ENCODE measurements at places on chromosomes 11 and 22.

- no peak for DNase-seq
These were observed 1.2 kb downstream of the GPR83 start for GRCh38 chr11:94400050-94400449.

DNA sequence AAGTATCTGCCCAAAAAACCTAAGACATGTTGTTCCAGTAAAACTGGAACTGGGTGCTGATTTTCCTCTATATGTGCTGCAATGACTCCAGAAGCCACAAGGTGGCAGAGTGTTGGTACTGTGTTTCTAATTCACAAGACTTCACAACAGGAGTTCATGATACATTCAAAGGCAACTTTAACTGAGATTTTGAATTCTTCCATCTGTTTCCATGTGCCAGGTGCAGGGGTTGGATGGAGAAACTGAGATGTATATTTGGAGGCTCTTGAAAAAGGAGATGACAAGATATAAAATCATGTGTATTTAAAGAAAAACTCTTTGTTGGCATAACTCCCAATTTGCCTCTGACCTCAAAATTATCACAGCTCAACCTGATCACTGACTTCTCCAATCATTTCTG is 1098.6 kb upstream of the CCDC90B start:
- DNase-seq: no peak

- no peak for DNase-seq
These were observed 63.0 kb downstream of the GALNT18 start for GRCh38 chr11:11558826-11559225.

DNA sequence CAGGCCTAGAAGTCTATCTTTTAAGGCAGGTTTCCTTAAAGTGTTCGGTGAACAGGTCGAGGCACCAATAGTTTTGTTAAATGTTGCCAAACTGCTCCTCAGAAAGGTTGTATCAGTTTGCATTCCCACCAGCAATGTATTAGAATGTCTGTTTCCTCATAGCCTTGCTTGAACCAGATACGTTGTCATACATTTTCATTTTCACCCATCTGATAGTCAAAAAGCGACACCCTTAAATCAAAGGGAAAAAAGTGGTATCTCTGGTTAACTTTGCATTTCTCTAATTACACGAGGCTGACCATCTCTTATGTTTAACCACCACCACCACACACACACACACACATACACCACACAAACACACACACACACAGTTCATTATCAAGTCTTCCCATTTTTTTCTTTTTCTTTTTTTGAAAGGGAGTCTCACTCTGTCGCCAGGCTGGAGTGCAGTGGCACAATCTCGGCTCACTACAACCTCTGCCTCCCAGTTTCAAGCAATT is 16.3 kb downstream of the PRR14L start:
- no peak for DNase-seq

GRCh38 chr22:24390156-24390555 is 37.2 kb upstream of the ADORA2A start:
- DNase-seq: no peak

DNA sequence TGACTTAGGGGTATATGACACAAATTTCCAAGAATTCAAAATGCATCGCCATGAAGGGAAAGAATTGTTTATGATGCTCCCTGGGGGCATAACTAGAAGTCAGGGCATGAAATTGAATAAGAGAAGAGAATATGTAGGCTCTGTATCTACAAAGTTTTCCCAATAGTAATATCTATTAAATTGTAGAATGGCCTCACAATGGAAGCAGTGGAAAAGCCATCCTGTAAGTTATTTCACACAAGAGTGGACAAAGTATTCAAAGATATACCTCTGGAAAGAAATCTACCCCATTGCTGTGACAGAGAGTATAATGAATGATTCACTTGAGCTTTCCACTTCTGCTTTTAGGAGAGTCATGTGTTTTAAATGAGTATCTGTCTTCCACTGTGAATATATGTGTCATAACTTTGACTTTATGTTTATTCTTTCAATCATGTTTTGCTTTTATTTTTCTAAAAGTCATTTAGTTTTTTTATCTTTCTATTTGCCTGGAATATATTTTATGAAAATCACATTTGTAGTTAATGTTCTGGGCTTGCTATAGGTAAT is 65.7 kb upstream of the DDI1 start:
- no peak for DNase-seq

GRCh38 chr11:45843158-45843924 is 3.9 kb upstream of the CRY2 start:
- peak; percentile 9 for DNase-seq

GRCh38 chr11:121591405-121592033 is 138.8 kb upstream of the SORL1-AS1 start:
- DNase-seq: no peak

GRCh38 chr11:66889960-66890359 is 33.1 kb downstream of the LRFN4 start:
- no peak for DNase-seq

- DNase-seq: no peak
These were observed 44.6 kb upstream of the SORL1-AS1 start for GRCh38 chr11:121497176-121497998.

- no peak for DNase-seq
These were observed 35.5 kb upstream of the SLC6A5 start for GRCh38 chr11:20563866-20564265.

DNA sequence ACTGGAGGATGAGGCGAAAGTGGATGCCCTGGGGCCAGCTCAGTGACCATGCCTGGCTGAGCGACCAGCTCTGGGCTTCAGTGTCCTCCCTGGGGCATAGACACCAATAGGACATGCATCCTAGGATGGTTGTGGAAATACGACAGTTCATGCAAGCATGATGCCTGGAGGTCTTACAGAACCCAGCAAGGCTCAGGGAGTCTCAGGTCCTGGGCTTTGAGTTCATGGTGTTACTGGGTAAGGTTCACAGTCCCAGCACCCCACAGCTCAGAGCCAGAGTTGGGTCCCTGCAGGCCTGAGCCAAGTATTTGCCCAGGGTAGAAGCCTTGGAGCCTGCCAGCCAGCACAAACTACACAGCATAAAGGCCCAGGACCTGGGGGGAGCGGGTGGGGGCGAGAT is 4.2 kb upstream of the SUSD2 start:
- no peak for DNase-seq

- DNase-seq: no peak
These were observed 48.2 kb downstream of the UBASH3B start for GRCh38 chr11:122703541-122704272.

DNA sequence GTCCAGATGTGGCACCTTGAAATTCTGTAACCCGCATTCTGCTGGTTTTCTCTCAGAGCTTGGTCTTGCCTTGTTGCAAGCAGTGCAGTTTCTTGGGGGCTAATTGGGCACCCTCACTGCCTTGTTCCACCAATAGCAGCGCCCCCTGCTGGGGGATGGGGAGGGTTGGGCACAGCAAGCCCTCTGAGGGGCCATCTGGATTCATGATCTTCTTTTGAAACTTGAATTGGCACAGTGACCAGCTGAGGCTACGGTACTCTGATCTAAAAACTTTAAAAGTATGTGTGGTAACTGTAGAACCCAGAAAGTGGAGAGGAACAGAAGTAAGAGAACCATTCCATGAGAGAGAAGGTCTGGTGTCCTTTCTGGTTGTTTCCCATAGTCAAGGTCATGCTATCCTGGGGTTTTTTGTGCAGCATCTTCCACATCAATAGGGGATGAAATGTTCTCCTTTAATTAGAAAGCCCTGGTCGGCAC is 64.2 kb downstream of the MED15 start:
- DNase-seq: no peak

DNA sequence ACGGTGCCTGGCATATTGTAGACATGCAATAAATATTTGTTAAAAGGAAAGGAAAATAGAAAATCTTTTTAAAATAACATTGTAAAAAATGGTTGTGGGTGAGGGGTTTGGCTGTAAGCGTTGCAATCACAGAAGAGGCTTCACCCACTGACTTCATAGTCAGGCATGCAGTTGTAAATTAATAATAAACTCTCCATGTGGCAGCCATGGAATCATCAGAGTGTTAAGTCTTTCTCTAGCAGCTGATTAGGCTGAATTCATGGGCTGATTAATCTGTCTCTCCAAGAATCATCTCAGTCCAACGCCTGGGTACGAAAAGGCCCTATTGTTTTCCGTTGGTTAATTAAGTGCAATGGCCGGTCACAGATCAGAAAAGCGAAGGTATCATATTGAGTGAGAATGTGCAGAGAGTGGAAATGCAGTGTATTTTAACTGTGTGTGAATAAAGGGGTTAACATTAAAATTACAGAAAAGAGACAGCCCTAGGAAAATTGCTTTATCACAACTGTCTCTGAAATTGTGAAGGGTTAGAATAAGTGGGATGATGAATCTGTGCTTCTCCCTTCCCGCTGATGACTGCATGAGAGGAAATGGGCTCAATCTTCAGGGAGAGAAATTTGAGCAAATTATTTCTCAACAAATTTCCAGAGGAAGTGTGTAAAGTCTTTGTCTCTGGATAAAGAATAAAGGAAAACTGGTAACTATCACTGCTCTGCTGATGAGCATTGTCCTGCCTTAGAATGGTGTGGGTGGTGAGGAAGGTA is 269.0 kb downstream of the FAM76B start:
- no peak for DNase-seq

- peak; percentile 4 for DNase-seq
These were observed 368.6 kb downstream of the OPCML start for GRCh38 chr11:133163463-133164419.

DNA sequence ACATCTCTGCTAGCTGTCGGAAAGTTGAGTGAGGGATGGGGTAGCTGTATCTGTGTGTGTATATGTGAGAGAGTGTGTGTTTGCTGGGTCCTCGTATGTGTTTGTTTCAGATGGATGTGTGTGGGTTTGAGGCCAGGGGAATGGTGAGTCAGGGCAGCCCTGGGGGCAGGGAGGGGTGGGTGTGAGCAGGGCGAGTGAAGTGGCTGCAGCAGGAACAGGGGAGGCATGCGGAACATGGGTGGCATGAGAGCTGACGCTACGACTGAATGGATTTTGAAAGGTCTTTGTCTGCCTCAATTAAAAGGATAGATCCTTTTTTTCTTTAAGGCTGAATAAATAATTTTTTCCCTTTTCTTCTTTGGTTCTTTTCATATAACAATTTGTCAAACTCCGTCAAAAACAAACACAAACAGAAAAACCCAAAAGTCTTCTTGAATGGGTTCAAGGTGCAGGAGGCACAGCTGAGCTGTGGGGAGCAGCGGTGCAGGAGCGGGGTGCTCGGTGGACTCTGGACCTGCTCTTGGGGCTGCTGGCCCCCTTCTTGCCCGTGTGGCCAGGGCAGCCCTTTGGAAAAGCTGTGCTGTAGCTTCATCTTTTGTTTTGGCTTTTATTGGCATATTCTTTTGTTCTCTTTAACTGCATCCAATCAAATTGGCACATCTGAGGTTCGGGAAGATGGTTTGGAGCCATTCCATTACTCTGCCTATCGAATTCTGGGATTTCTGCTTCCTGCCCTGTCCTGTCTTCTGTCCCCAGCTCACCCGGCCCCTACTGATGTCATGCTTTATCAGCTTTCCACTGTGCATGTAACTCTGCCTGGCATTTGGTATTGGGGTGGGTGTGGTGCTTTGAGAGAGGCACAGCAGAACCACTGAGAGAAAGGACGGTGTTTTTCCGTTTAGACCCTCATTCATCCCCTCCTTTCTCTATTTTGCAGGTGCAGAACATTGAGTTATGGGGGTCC is 80.1 kb downstream of the ADAMTS15 start:
- DNase-seq: no peak

- no peak for DNase-seq
These were observed 66.5 kb upstream of the TOP3B start for GRCh38 chr22:22048981-22049531.

- no peak for DNase-seq
These were observed 65.6 kb downstream of the IGLL1 start for GRCh38 chr22:23514322-23515038.

GRCh38 chr11:12272821-12273617 is 104.4 kb upstream of the PARVA start:
- DNase-seq: no peak

DNA sequence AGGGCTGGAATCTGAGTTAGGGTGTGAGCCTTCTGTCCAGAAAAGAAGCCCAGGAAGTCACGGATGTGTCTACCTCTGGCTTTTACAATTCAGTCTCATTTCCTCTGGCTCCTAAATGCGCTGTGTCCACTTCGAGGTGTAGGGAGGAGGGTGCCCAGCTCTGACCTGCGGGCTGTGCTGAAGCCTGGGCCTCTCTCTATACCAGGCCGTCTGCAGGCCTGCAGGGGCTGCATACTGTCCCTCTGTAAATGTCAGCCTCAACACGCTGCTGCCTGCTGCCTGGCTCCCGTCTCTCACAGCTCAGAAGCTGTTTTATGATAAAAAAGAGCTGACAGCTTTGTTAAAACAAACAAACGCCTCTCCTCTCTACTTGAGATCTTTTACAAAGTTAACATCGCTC is 14.5 kb downstream of the ARVCF start:
- DNase-seq: no peak

DNA sequence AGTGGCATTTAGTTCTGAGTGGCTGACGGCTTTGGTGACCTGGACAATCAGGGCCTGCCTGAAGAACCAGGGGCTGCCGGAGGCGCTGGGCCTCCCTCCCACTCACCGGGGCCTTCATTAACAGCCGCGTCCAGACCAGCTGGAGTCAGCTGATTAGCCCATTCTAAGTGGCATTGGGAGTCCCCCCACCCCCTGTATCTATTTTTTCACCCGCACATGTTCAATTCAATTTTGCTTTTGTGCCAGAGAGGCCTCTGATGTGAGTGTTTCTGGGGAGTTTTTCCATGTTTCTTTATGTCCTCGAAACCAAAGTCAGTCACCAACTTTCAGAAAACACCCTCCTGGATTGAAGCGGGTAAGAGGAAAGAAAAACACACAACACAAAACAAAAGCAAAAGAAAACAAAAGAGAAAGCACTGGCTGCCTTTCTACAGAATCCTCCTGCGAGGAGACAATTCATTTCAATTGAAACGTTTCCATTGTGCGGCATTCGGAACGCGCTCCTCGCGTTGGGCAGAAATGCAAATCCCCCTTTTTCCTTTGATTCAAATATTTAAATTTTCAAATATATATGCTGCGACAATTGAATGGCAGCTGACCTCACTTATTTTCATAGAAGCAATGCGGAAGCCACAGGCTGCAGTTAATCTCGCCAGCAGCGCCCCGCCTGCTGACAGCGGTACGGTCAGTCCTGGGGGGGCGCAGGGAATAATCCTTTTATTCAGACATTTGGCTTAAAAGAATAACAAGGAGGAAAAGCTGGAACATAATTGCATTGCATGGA is 17.7 kb downstream of the CDKN1C start:
- DNase-seq: no peak

GRCh38 chr11:61782841-61783240 is 9.6 kb downstream of the TMEM258 start:
- no peak for DNase-seq

- no peak for DNase-seq
These were observed 25.2 kb downstream of the SGSM3 start for GRCh38 chr22:40395607-40396006.

DNA sequence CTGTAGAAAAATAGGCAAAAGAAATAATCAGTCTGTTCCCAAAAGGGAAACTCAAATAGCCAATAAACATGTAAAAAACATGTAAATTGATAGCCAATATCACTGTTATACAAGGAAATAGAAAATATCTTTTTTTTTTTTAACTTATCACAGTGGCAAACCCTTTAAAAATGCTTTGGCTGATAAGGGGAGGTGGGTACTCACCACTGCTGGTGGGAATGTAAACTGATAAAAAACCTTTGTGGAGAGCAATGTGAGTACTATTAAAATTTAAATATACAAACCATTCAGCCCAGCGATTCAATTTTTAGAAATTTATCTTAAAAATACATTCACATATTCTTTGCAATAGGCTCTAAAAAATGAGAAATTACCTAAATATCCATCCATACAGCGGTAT is 3.6 kb downstream of the RPUSD4 start:
- DNase-seq: no peak
